Eye (tissue), 1 donor: ENCODE measurements at places on chromosomes 3 and 15.

DNA sequence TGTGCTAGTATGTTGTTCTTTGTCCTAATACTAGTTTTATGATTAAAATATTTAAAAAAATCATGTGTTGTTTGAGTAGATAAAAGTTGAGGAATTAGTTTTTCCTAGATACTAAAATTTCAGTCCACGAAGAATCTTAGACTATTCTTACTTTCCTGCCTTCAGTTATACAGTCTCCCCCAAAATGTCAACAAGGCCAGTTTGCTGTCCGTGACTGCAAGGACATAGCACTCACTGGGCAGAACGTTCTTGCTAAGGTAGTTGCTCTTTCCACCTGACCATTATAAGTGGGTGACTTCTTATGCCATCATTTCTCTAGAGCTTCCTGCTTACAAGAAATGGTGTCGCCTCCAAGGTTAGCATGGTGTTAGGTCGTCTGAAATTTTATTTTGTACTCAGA is 32.8 kb downstream of the KAT2B start:
- no peak for DNase-seq

- DNase-seq: no peak
Measured at GRCh38 chr3:59482684-59483083, 432.9 kb upstream of the CFAP20DC start.

DNA sequence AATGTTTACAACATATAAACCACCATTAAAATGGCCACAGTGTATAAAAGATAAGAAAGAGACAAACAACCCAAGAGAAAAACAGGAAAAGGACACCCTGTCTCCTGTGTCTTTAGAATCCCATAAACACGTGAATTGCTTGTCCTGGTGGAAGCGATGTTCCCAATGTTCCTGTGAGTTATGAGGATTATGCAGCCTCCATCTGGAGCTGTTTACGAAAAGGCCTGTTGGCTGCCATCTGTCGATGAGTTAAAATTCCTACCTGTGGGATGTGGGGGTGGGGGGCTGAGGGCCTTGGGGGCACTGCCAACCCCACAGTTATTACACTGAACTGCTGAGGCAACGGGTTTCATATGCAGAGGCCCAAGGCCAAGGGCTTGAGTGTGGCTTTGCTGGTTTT is 13.6 kb downstream of the NISCH start:
- no peak for DNase-seq

DNA sequence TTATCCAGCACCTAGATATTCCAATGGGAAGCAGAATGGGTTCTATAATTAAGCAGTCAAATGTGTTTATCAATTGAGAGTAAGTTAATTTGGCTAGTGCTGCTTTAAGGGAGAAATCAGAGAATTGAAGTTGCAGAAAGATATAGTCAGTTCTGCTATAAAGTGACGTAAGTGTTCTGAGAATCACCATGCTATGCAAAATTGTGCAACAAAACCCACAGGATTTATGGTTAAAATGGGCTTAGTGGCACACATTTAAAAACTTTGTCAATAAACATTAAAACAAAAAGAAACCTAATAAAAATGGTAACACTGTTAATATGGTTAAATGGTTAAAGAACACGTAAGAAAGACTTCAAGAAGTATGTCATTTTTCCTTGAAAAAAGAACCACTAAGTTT is 74.5 kb downstream of the TMEM108 start:
- no peak for DNase-seq

DNA sequence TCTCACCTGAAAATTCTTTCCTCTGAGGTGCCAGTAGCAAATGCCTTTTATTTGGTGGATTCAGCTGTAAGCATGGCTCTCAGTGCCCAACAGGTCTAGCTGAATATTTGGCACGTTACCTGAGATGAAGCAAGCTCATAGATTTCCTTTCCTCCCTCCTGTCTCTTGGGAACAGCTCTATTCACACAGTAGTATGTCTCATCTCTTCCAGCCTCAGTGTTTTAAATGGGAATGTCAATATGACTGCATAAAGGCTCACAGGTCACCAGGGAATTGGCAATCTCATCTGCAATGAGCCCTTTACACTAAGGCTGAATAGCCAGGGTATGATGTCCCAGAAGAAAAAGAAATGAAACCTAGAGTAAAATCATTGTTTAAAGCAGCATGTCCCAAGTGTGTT is 733.5 kb downstream of the NTRK3 start:
- DNase-seq: no peak

DNA sequence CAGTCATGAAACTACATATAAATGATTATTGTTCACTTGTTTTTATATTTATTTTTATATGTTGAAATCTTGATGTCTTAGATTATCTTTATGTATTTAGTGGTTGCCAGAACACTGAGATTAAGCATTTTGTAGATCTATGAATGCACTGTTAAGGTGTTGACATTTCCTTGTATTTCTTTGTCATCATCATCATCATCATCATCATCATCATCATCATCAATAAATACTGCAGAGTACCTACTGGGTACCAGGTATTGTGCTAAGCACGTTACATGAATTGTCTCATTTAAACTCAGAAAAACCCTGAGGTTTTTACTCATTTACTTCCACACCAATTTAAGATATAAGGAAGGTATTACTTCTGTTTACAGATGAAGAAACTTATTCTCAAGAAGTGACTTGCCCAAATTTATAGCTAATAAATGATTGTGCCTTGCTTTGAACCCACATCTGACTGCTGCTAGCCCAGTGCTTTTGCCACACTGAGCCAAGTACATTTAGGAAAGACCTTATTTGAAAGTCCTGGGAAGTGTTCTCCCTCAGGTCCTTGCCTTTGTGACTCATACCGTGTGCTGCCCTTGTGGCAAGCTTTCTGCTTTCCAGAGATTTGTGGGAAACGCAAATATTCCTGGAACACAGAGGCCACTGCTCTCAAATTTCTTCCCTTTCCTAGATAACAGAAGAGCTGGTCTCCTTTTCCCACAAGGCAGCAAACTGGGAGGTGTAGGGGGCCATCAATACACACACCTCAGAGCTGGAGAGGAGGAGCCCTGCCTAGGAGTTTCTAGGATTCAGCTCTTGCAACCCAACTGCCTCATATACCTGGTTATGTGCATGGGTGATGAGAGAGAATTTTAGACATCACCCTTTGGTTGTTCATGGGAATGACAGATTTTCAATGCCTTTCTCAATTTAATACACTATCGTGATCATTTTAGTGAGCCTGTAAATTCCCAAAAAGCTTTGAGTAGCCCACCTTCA is 115.4 kb upstream of the C15orf61 start:
- no peak for DNase-seq

DNA sequence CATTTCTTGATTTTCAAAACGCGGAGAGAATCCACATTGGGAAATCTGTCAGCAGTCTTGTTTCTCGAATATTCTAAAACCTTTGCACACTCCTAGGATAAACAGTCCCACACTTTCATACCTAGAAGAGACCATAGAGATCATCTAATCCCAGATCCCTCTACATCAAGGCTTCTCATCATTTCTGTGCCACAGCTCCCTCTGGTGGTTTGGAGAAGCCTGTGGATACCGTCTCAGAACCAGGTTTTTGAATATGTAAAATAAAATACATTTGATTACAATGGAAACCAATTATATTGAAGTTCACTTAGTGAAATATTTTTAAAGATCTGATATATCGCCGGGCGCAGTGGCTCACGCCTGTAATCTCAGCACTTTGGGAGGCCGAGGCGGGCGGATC is 211.9 kb upstream of the GOLGA6L4 start:
- DNase-seq: peak; percentile 26

- peak; percentile 40 for DNase-seq
Measured at GRCh38 chr3:162348912-162349311, 852.3 kb downstream of the OTOL1 start.

DNA sequence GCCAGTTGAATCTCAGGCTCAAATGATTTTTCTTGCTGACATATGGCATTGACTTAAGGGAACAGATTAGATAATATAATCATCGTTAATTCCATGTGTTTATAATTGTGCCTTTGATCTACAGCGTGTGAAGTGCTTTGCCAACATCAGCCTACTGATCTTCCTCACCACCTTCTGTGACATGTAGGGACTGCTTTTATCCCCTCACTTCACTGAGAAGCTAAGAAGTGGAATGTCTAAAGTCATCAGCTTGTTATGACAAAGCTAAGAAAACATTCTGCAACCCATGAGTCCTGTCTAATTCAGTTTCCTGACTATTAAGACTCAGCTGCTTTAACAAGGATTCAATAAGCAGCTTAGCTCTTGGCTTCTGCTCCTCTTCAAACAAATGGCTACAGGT is 106.0 kb downstream of the MYH15 start:
- no peak for DNase-seq

DNA sequence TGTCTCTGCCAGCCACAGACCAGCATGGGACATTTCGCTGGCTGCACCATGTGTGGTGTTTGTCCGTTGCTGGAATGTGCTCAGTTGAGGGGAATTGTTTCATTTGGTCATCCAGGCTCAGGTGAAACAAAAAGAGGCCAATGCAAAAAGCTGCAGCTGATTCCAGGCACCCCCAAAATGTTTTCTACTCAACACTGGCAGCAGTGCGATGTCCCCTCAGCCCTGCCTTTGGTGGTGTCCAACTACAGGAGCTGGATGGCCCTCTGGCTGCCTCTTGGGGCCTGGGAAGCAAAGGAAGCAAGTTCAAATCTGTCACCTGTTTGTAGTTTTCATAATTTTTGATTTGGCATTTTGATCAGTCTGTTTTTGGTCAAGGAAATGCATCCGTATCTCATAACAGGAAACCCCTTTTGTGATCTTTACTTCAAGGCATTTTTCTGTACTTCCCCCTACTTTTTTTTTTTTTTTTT is 141.8 kb downstream of the EEFSEC start:
- DNase-seq: no peak
